ENCODE measurements at places on chromosomes 3 and 15. TPM values are rescaled to one million over a fixed set of nuclear protein-coding genes. Genes with fewer than 3 reads are reported as not detected.

DNA sequence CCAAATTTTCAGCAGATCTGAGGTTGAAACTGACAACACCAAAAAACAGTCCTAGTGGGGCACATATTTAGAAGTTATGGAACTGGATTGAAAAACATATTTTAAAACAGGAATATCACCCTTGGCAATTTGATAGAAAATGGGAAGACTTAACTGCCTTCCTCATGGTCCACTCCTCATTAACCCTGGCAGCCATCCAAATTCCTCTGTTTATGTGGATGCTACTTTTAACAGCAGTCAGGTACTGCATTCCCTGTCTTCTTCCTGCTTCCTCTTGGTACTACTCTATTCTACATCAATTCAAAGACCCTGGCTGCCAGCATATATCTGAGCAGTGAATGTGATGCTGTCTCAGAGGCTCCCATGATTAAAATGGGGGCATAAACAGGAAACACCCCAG is 54.3 kb downstream of the PDE8A start:
- no peak for DNase-seq

GRCh38 chr3:66800941-66801545 is 197.1 kb upstream of the KBTBD8 start:
- peak; percentile 54 for DNase-seq

DNA sequence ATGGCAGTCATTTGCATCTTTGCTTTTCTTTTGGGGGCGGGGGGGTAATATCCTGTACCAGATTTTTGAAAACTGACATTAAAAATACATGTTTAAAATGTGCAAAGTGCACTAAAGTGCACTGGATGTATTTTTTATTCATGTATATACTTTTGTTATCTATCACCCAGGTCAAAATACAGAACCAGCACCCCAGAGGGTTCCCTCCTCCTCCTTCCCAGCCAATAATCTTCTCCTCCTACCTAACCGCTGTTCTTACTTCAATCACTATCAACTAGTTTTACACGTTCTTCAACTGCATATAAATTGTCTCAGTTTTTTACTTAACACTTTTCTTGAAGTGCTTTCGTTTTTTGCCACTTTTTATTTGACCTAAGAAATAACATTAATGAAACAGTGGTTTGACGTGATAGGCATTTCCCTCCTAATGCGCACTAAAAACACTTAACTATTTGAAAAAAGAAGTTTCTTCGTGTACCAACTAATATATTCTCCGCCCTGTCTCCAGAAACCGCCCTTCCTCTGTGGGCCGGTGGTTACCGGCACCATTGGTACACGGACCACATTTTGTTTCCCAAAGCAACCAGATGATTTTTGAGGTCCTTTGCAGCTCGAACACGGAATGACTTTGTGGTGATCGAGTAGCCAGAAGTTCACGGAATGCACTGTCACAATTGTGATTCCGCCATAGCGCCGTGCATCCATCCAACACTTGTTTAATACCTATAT is 836 bp upstream of the AKAP13 start:
- peak; percentile 44 for DNase-seq

DNA sequence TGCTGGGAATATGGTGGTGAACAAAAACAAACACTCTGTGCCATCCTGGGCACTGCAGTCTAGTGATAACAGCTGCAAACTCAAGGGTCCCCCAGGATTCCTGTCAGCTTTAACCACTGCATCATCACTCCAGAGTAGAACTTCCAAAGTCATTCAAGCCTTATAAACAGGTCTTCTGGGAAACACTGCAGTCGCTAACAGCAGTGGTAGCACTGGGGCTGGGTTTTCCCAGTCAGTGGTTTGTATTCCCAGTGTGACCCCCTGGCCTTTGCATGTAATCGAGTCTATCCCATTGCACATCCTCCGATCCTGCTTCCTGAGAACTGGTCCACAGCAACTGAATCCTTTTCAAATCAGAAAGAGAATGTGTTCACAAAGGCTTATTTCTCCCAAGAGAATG is 623.5 kb downstream of the EDEM1 start:
- no peak for DNase-seq

DNA sequence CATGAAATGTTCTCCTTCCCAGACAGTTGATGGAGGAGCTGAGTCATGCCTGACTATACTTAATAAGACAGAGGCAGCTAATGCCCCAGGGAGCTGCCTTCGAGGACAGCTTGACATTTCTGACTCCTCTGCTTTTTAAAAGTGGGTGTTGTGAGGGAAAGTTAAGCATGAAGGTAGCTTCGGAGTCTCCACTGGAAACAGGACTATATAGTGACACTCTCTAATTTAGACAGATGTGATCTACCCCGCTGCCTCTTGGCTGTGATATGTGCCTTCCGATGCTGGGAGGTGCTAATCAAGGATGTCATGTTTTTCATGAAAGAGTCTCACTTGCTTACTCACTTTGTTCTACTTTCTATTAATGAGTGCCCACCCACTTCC is 72.7 kb downstream of the IL1RAP start:
- DNase-seq: peak; percentile 91

NRROS gene
- not detected for total RNA-seq

- no peak for DNase-seq
These were observed 95.3 kb upstream of the TPRG1 start for GRCh38 chr3:189076449-189076848.

DNA sequence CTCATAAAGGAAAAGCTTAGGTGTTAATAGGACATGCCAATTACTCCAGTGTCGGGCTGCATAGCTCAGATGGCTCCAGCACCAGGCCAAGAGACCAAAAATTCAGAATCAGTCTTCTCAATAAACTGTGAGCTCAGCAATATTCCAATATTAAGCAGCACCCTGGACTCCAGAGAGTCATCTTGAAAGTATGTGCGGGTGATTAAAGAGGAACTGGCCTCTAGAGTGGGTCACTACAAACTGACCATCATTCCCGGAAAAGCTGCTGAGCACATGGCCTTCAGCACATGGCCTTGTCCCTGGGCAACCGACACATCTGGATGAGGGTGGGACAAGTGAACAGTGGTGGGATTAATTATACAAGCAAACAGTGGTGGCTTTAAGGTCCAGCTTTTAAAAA is 59.0 kb downstream of the MAGI1 start:
- DNase-seq: no peak

KBTBD13 gene
- total RNA-seq: not detected

DNA sequence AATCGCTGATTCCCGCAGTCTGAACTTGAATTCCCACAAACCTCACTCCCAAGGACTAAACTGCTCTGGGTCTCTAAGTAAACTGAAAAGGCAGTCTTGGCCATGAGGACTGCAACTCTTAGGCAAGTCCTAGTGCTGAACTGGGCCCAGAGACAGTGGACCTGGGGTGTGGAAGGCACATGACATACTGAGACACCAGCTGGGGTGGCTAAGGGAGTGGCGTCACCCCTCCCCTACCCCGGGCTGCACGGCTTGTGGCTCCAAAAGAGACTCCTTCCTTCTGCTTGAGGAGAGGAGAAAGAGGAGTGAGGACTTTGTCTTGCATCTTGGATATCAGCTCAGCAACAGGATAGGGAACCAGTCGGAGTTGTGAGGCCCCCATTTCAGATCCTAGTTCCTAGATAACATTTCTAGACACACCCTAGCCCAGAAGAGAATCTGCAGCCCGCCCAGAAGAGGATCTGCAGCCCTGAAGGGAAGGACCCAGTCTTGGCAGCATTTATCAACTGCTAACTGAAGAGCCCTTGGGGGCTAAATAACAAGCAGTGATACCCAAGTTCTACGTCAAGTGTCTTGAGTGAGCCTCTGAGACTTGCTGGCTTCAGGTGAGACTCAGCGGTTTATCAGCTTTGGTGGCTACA is 110.7 kb upstream of the C3orf80 start:
- no peak for DNase-seq

- DNase-seq: no peak
These were observed 52.7 kb downstream of the CLDN18 start for GRCh38 chr3:138062626-138063025.
